ENCODE measurements at places on chromosomes 13 and 19.

DNA sequence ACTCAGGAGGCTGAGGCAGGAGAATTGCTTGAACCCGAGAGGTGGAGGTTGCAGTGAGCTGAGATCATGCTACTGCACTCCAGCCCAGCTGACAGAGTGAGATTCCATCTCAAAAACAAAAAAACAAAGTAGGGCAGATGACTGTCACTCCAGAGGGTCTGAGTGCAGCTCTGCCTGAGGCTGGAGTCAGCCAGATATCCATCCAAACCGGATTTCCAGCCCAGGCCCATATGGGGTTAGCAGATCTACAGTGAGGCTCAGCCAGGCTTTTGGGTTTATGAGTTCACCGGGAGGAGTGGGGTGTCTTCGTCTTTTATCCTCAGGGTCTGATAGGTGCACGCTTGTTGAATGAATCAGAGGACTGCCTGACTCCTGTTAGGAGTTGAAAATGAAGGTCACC is 19.0 kb downstream of the LAMP1 start:
- DNase-seq, result no peak

DNA sequence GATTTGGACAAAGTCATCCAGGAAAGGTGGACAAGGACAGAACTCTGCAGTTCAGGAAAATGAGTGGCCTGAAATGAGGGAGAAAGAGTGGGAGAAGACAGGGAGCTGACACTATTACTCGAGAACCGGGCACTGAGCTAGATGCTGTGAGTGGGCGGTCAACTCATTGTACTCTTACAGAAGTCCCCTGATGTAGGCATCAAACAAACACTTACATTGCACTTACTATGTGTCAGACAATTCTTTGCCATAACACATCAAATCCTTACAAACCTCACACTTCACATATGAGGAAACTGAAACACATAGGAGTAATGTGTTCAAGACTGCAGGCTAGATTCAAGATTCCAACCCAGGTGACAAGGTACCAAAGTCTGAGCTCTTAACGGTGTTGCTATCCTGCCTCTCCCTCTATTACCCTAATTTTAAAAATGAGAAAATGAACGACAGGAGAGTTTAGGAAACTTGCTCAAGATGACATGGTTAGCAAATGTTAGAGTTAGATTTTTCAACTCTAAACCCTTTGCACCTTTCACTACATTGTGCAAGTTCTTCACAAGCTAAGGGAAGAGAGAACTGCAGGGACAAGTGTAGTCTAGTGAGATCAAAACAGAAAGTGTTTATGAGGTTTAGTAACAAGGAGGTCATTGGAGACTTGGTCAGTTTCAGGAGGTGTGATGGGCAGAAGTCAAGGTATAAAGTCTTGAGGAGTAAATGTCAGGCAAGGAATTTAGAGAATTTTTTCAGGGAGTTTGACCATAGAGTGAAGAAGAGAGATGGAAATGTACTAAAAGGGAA is 4.9 kb upstream of the MEDAG start:
- no peak for DNase-seq

GRCh38 chr13:99275093-99275469 is 16.9 kb upstream of the GPR18 start:
- DNase-seq, result no peak

- no peak for DNase-seq
These were observed 2636.9 kb upstream of the PCDH20 start for GRCh38 chr13:64052521-64052920.

- DNase-seq, result no peak
These were observed 9.2 kb upstream of the GMIP start for GRCh38 chr19:19652482-19653295.

DNA sequence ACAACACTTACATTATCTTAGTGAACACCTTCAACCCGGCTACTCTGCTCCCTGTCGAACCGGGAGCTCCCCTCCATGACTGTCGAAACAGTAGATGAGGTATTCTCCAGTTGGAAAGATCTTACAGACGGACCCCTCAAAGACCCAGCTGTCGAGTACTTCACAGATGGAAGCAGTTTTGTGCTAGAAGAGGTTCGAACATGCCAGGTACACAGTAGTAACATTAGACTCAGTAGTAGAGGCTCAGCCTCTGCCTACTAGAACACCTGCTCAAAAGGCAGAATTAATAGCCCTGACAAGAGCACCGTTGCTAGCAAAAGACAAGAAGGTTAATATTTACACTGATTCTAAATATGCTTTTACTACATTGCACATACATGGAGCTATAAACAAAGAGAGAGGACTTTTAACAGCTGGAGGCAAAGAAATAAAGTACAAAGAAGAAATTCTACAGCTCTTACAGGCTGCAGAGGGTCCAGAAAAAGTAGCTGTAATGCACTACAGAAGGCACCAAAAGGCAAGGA is 13.6 kb upstream of the SLC15A1 start:
- no peak for DNase-seq

GRCh38 chr19:11196406-11197287 is 698 bp downstream of the KANK2 start:
- DNase-seq, result no peak

GRCh38 chr19:24073807-24074206 is 13.2 kb upstream of the ZNF254 start:
- DNase-seq, result no peak

DNA sequence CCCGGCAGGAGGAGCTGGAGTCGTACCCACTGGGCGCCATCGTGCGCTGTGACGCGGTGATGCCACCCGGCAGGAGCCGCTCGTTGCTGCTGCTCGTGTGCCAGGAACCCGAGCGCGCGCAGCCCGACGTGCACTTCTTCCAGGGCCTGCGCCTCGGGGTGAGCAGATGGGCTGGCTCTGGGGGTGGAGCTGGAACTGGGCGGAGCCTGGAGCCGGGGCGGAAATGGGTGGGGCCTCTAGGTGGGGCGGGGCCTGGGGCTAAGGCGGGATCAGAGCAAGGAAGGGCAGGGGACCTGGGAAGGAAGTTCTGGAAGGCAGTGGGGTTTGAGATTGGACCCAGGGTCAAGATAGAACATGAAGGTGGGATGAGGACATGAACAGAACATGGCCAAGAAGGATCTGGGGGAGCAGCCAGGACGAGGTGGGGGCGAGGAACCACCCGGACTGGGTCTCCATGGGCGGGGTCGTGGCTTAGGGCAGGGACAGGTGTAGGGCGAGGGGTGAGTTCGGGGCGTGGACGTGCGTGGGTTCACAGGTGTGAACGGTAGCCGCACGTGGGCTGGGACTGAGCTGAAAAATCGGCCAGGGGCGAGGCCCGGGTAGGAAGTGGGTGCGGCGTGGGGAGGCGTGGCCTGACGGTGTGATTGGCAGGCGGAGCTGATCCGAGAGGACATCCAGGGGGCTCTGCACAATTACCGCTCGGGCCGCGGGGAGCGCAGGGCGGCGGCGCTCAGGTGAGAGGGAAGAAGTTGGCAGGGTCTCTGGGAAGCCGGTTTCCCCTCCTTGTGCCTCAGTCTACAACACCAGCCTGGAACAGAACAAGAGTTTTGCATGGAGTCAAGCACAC is 4.7 kb downstream of the EPS8L1 start:
- DNase-seq, result no peak

- no peak for DNase-seq
These were observed 894.3 kb downstream of the DIAPH3 start for GRCh38 chr13:59269476-59269875.

GRCh38 chr19:20153281-20153680 is 13.7 kb upstream of the ZNF486 start:
- DNase-seq, result no peak

Data from amniotic stem cell (primary cell).